ENCODE measurements at places on chromosomes 2 and 18.

DNA sequence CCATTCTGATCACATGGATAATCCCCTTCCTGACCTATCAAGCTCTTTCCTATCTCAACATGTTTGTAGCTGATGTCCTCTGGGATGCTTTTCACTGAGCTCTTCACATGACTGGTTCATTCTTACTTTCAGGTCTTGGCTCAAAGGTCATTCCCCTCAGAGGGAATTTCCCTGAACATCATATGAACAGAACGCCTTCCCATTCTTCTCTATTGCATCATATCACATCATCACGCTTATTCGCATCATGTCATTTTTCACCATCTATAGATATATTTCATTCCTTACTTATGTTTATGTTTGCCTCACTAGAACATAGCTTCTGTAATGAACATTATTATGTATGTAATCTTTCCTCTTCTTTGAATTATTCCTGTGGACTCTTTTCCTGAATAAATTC is 178.9 kb upstream of the APCDD1 start:
- DNase-seq: no peak

DNA sequence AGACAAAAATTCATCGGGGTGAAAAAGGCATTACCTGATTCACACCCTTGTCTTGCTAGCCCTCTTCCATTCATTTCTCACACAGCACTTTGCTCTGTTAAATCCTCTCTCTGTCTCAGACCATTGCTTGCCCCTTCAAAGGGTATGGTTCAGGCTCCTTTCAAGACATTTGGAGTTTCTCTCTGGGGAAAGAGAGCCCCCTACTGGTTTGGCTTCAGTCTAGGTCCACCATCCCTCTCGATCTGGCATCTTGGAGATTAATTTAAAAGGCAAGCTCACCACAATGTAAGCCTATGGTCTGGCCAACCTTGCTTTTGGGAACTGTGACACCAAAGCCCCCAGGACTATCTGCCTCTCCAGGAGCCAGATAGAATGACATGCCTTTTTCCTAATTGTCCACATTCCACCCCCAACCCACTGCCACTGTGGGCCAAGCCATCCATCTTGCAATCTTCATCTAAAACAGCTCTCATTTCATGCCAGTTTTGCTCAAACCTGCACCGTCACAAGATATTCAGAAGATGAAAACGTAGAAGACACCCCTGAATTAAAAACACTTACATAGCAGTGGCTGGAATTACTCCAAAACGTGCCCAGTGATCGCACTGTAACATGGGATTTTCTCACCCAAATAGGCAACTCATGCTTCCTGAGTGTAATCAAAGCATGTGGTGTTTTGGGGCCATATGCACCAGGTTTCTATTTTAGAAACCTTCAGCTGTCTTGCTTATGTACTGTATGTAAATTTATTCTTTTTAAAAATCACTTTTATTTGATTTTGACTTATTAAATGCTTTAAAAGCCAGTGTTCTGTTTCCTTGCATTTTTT is 93.9 kb downstream of the FARSB start:
- peak; percentile 20 for DNase-seq

DNA sequence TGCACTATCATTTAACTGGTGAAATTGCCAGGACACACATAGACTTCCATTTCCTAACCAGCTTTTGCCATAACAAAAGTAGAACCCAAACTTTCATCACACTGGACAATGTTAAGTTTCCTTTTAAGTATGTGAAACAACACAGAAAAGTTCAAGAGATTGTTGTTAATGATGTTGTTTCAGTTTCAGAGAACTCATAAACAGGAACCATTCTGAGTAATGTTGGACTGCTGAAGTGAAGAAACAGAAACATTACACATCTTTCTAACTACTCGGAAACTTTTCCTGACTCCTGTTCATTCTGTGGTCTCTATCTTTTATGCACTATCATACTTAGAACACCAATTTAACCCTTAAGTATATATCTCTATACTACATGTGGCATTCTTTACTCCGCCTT is 179.2 kb downstream of the RIT2 start:
- DNase-seq: no peak

DNA sequence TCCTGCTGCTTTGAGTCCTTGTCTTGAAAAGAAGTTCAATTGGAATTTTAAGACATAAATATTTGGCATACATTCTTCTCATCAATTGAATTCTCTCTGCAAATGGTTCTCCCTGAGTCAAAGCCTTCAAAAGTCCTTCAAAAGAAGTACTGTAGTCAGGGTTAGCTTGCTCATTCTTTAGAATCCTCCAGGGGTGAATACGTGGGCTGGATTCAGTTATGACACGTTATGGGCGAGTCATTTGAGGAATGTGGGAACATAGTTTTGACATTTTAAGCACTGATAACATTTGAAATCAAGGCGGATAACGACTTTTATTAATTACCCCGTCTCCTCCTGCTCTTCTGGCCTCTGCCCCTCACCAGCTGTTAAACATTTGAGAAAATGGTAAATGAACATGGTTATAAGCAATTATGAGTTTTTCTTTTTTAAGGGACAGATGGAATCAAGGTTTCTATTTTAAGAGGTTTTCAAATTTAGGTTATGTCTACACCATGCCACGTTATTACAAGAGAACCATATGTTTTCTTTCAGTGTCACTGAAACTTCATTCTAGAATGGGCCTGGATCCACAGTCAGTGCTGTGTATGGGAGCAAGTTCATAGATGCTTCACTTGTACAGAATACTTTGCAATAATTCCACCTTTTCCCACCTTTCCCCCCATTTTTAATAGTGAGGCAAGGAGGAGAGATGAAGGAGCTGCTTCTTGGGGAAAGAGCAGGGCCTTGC is 273.1 kb downstream of the TSN start:
- DNase-seq: no peak

DNA sequence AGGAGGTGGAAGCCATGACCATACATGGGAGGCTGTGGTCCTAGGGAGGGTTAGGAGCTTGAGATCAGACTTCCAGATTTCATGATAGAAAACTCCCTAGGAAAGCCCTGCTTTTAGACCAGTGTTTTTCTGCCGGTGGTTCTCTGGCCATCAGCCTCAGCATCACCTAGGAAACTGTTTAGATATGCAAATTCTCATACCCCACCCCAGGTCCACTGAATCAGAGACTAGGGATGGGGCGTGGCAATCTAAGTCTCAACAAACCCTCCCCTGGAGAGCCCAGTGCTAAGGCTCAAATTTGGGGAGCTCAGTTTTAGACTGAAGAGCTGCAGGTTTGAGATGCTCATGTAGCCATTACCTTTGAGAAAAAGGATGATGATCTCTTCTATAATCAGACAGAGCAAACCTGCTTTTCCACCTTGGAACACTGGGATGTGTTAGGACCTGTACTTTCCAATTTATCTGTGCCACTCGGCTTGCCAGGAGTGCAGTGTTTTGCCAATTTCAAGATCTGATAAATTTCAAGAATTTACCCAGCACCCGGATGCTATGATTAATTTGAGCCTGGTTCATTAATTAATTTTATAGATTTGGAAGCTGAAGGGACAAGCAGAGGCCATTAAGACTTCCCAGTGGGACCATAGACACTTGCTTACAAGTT is 31.5 kb upstream of the LYPD6B start:
- no peak for DNase-seq

All from T47D (cell line).